CD4-positive, alpha-beta T cell treated with Interferon alpha-2 for 1 hour (primary cell): ENCODE measurements at places on chromosomes 3 and 15.
A peak's percentile ranks its signal among the peaks of the same experiment; 100 is the strongest.

- DNase-seq: no peak
Observed at GRCh38 chr3:163809540-163809993, 1268.7 kb downstream of the SI start.

DNA sequence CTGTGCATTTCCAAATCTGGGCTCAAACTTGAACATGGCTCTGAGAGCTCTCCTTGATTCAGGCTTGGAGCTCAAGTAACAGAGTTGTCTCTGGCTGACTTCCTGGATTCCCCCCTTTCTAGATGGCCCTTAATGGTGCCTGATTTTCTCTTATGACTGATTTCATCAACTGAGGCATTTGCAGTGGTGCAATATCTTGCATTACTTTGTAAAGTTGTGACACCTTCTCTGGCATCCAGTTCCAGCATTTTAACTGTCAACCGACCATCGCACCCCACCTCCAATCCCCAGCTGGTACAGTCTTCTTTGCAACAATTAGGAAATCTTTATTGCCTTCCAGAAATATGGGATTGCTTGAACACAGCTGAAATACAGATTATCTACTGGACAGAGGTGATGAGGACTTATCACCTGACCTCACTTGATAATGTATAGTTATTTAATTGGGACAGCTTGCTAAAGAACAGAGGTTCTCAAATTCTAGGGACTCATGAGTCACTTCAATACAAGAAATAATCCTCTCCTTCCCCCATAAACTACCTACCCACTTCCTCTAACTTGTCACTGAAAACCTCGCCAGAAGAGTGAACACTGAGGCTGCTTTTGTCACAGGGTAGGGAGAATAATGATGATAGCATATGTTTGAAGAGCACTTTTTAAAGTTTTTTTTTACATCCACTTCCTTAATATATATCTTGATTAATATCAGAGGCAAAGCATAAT is 41.8 kb downstream of the FILIP1L start:
- peak; percentile 15 for DNase-seq

GRCh38 chr3:48990636-48991469 is 812 bp downstream of the P4HTM start:
- DNase-seq: no peak

- DNase-seq: no peak
Observed at GRCh38 chr3:46995901-46996562, 16.6 kb downstream of the NBEAL2 start.

GRCh38 chr3:29255854-29256696 is 24.8 kb upstream of the RBMS3 start:
- no peak for DNase-seq

DNA sequence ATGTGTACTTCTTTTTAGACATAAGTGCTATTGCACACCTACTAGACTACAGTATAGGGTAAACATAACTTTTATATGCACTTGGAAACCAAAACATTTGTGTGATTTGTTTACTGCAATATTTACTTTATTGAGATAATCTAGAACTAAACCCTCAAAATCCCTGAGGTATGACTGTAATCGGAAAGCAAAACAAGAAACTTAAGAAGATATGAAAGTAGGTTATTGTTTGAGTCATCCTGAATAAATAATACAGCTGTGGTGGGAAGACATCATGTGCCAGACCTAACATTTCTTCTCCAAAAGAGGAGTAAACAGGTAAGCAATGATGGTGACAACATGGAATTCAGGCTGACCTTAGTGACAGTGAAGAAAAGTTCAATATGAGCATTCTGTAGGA is 765.5 kb downstream of the OTOL1 start:
- DNase-seq: no peak

GRCh38 chr15:65603559-65603958 is 7.4 kb downstream of the INTS14 start:
- DNase-seq: no peak

DNA sequence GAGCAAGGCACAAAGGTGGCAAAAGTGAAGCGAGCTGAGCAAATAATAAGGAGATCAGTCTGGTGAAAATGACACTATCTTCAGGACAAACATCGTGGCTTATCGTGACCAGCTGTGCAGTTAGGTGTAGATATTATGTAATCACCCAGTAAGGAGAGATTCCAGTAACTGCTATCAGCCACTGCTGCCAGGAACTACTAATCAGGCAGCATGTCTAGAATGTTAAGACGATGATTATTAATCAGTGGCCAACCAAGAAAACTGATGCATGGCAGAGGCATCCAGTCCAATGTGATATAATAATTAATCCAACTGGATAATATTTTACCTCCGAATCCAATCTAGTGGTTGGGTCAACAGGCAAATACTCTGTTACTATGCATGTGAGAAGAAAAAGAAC is 252.7 kb upstream of the ZPLD1 start:
- no peak for DNase-seq
